ENCODE measurements at places on chromosomes 11 and 22.

GRCh38 chr11:68411501-68411991 lies 49.0 kb upstream of the PPP6R3 start:
- DNase-seq: no peak

DNA sequence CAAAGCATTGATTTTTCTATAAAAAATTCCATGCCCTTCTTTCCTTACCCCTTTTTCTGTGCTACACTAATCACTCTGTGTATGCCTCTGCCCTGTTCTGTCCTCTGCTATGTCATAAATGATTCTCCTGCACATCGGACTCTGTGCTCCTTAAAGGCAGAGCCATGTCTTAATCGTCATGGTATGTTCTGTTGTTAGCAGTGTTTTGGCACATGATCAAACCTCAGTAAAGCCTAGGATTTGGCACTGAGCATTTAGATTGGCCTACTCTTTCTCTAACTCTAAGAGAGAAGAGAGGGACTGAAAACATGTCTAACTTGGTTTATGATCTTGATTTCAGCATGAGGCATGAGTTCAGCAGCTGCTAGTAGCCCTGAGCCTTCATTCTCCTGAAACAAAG lies 266.9 kb downstream of the AASDHPPT start:
- no peak for DNase-seq

DNA sequence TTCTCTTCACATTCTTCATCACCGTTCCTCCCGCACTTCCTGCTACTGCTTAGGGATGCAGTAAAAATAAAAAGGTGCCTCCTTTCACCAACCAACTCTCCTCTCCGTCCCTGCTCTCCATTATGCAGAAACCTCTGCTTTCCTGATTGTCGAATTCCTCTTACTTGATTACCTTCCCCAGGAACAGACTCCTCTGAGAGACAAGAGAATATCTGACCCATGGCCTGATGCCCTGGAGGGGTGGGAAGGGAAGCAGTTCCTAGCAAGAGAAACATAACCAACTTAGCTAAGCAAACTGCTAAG lies 80.9 kb downstream of the TRIM29 start:
- DNase-seq: no peak

DNA sequence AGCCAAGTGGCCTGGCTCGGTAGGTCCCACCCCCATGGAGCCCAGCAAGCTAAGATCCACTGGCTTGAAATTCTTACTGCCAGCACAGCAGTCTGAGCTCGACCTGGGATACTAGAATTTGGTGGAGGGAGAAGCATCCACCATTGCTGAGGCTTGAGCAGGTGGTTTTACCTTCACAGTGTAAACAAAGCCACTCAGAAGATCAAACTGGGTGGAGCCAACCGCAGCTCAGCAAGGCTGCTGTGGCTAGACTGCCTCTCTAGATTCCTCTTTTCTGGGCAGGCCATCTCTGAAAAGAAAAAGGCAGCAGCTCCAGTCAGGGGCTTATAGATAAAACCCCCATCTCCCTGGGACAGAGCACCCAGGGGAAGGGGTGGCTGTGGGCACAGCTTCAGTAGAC lies 22.3 kb upstream of the OR5B21 start:
- no peak for DNase-seq

- no peak for DNase-seq
Measured at GRCh38 chr22:39097098-39098020, at the start of gene APOBEC3H. TSS of gene APOBEC3H (plus strand) at chr22:39097244. CDS start at chr22:39100279, 3,035 bp downstream.

- no peak for DNase-seq
Measured at GRCh38 chr22:37546437-37547250, 13.6 kb upstream of the CDC42EP1 start.

- no peak for DNase-seq
Measured at GRCh38 chr11:115409691-115410220, 94.5 kb downstream of the CADM1 start.

GRCh38 chr22:37033605-37034430 lies 14.3 kb downstream of the MPST start:
- DNase-seq: no peak

GRCh38 chr22:44147821-44148574 lies 32.7 kb upstream of the PARVG start:
- peak; percentile 97 for DNase-seq

- no peak for DNase-seq
Measured at GRCh38 chr11:88683024-88683423, 345.5 kb upstream of the CTSC start.

- DNase-seq: no peak
Measured at GRCh38 chr11:121298774-121299173, 6.2 kb downstream of the SC5D start.

All from iPS DF 19.7 (cell line).